Fibroblast of skin of abdomen (primary cell): ENCODE measurements at places on chromosomes 7 and 10.
A peak's percentile ranks its signal among the peaks of the same experiment; 100 is the strongest.

DNA sequence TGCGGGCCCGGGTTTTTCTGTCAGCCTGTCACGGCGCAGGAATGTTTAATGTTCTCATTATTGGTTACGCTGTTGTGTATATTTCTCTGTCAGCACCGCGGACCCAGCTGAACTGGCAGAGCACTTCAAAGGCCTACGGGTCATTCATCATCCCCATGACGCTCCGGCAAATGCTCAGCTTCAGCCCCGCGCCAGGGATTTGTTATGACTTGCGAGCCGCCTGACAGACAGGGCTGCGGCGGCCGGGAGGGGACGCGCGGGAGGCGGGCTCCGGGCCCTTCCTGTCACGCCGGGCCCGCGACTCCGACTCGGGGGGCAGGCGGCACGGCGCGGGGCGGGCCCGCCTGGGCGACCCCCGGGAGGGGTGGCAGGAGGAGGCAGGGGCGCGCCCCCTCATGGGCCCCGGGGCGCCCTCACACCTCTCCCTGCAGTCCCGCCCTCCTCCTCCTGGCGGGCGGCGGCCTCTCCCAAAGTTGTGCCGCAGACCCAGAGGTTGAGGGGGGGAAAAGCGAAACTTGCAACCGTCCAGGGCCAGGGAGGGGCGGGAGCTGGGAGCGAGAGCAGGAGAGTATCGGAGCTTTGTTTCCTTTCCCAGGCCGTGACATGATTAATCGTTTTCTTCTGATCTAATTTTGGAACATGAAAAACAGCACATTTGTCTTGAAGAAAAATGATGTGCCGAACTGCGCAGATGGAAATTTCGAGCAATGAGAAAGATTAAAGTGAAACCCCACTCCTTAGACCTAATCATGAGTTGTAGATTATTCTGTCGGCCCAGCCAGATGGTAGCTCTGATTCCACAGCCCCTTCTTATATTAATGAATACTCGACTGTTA is 59.3 kb upstream of the COMTD1 start:
- DNase-seq = peak; percentile 96

GRCh38 chr10:112203328-112204076 is 19.9 kb upstream of the GPAM start:
- peak; percentile 36 for DNase-seq

DNA sequence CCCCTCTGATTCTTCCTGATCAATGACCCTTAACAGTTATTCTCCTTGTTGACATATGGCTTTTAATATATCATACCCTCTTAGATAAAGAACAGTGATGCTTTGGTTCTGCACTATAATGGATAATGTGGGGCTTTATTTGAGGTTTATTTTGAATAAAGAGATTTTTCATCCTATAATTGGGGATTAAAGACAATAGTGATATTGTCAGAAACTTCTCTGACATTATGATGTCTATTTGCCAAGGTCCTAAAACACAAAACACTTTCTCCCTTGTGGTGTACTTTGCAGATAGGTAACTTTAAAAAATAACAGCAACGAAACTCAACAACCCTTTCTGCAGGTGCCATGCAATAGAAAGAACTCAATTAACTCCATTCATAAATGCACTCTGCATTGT is 243.6 kb upstream of the RHOBTB1 start:
- no peak for DNase-seq

DNA sequence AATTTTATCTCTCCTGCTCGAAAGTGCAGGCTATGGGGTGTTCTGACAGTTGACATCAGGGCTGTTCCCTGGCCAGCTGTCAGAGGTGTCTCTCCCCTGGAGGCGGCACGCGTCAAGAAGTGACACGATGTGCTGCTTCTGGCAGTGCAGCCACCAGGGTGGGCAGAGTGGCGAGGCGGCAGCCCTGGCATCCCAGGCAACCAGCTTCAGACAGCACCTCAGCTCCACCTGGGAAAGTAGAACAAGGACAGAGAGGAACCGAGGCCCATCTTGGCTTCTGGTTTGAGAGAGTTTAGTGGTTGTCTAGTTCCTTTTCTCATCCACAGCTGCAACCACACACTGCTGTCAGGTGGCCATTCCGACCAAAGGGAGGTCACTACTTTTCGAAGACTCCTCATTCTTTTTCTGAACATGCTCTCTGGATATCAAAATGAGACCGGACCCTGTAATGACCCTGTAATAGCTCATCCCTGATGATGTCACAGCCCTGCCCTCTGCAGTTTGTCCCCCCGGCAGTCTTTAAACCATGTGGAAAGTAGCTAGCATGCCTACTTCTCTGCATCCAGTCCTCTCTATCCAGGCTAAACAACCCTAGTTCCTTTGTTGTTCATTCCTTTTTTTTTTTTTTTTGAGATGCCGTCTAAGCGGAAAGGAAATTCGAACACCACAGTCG is 381.0 kb upstream of the NRP1 start:
- no peak for DNase-seq

- no peak for DNase-seq
Observed at GRCh38 chr10:119116326-119116951, 12.5 kb downstream of the DENND10 start.

DNA sequence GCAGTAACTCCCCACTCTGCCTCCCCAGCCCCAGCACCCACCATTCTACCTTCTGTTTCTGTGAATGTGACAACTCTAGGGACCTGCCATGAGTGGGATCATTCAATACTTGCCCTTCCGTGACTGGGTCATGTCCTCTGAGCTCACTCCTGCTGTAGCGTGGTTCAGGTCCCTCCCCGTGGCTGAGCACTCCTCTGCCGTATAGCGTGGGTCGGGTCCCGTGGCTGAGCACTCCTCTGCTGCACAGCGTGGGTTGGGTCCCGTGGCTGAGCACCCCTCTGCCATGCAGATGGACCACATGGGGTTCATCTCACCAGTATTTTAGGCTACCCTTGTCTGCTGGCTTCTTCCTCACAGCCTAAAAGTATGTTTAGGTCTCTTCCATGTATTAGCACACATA is 43.0 kb downstream of the INSIG1 start:
- no peak for DNase-seq

GRCh38 chr10:106360870-106361269 is 803.6 kb downstream of the SORCS1 start:
- peak; percentile 92 for DNase-seq

GRCh38 chr10:52814506-52814905 is 41.9 kb upstream of the MBL2 start:
- no peak for DNase-seq

DNA sequence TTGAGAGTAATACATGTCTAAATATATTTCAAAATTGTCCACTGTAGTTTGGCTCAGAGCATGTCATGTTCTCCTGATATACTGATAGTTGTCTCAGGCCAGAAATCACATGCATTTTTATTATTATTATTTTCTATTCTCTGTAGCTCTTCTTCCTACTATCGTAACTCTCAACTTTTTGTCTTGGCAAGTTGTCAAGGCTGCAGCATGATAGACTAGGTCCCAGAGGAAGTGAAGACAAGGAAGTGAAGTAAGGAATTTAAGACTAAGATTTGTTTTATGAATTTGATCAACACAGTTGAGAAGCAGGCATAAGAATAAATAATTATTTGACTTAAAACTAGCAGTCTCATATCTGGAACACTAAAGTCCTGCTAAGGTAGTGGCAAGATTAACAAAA is 369.5 kb downstream of the ABCA13 start:
- DNase-seq = no peak

- DNase-seq = peak; percentile 28
Observed at GRCh38 chr10:95660283-95660682, 3.8 kb upstream of the ALDH18A1 start.
